ELF-1 (cell line): ENCODE measurements at places on chromosomes 7 and 10.

DNA sequence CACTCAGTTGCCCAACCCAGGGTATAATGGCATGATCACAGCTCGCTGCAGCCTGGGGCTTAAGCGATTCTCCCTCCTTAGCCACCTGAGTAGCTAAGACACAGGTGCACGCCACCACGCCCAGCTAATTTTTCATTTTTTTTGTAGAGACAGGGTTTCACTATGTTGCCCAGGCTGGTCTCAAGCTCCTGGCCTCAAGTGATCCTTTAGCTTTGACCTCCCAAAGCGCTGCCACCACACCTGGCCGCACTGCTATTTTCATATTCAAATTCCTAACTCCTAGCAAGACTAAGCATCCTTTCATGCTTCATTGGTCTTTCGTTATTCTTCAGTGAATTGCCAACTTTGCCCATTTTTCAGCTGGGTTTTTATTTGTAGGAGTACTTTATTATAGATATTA lies 30.4 kb upstream of the DAGLB start:
- no peak for DNase-seq

DNA sequence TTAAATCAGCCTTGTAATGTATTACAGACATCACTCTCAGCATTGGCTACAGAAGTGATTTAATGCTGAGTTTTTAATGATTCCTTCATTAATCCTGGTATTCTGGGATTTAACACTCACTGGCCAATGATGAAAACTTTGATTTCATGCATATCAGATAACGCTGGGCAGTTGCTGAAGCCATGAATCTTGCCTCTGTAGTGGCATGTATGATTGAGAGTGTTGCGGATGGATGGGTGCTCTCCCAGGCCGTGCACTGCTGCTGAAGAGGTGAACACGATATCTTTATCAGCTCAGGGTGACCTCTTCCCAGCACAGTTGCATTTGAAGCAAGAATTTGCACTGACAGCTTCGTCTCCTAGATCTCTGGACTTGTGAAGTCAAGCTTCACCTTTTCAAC lies 168.7 kb downstream of the LRRC4 start:
- DNase-seq: no peak

DNA sequence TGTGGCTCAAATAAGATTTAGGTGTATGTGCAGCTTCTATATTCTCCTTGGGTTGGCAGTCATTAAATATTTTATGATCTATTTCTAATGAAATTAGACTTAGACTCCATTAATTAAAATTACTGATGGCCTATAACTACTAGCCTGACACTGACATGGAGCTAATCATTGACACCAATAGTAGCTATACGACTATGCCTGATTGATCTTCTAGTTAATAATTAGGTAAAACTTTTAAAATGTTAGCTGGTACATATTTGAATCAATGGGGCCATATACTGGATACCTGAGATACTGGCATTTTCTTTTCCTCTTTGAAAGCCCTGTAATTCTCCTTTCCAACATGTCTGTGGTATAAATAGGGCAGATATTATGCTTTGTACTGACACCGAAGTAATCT lies 14.4 kb downstream of the WEE2 start:
- DNase-seq: no peak

DNA sequence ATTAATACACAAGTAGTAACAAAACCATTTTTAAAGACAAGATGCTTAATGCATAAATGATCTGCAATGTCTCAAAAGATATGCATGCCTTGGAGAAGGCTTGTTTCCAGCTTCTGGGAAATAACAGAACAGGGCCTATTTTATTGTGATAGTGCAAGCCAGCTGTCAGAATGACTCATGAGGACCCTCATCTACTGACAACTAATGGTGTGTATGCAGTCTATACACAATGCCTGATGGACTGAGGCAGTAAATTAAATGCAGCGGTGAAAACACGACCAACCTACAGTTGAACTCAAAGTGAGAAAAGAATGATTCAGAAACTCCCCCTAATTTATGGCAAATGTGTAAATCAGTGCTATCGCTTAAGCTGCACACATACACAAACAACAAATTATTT lies 46.3 kb downstream of the VPS41 start:
- DNase-seq: no peak

- no peak for DNase-seq
Measured at GRCh38 chr7:16592395-16592794, 53.2 kb downstream of the ANKMY2 start.
